Trophoblast cell (in vitro differentiated cells and primary cell): ENCODE measurements at places on chromosomes 16 and 17.

DNA sequence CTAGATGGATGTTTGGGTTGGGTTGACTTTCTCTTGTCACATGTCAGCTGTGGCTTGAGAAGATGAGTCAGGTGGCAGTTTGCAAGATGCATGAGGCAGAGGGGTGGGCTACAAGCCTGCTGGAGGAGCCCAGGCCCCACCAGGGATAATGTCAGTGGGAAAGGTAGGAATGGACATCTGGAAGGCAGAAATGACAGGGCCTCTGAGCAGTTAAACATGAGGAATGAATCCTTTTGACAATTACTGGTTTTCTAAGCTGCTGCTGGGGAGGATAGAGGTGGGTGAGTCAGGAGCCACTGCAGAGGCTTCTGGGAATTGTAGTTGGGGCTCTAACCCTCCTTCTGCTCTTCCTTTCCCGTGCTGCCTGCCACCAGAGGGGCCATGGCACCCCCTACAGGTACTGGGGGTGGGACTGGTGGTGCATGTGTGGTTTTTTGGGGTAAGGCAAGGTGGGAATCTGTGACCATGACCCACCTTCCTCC, 15.7 kb downstream of the SLC52A1 start:
- H3K27ac ChIP-seq: no peak overlapping the region
- no peaks in the 10 kb centered on the region for H3K27me3 ChIP-seq
- H3K4me1 ChIP-seq: no peaks in the 10 kb centered on the region
- DNase-seq: no peak
- no peak overlapping the region for H3K4me3 ChIP-seq

GRCh38 chr16:65075877-65076276, 46.0 kb downstream of the CDH11 start:
- H3K27me3 ChIP-seq: no peaks in the 10 kb centered on the region
- no peak for DNase-seq
- H3K4me3 ChIP-seq: no peak overlapping the region
- peaks cover 8% of the 10 kb centered on the region for H3K36me3 ChIP-seq

DNA sequence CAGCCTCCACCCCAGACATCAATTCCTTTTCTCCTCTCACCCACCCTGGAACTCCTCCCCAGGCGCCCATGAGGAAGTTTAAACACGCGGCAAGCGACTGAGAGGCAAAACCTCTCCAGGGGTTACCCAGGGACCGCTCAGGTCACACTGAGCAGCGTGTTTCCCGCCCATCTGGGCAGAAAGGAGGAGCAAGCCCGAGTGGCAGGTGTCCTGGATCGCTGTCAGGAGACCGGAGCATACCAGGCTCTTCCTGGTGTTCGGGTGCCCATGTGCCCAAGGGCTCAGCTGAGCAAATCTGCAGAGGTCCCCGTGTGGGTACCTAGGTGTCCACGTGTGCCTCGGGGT, 491 bp downstream of the SLC25A19 start:
- H3K4me1 ChIP-seq: peaks cover 2% of the 10 kb centered on the region
- H3K27me3 ChIP-seq: no peaks in the 10 kb centered on the region
- peaks cover 2% of the 10 kb centered on the region for H3K36me3 ChIP-seq
- H3K27ac ChIP-seq: no peak overlapping the region
- no peak for DNase-seq

GRCh38 chr16:86991679-86992078, 325.5 kb downstream of the C16orf95 start:
- H3K27ac ChIP-seq: no peak overlapping the region
- no peak for DNase-seq
- H3K27me3 ChIP-seq: no peaks in the 10 kb centered on the region
- no peak overlapping the region for H3K4me3 ChIP-seq
- H3K4me1 ChIP-seq: peaks cover 10% of the 10 kb centered on the region

- H3K27ac ChIP-seq: no peak overlapping the region
- DNase-seq: no peak
- H3K4me3 ChIP-seq: no peak overlapping the region
- H3K36me3 ChIP-seq: no peaks in the 10 kb centered on the region
These were observed 13.8 kb upstream of the ABCC3 start for GRCh38 chr17:50620858-50621257.

DNA sequence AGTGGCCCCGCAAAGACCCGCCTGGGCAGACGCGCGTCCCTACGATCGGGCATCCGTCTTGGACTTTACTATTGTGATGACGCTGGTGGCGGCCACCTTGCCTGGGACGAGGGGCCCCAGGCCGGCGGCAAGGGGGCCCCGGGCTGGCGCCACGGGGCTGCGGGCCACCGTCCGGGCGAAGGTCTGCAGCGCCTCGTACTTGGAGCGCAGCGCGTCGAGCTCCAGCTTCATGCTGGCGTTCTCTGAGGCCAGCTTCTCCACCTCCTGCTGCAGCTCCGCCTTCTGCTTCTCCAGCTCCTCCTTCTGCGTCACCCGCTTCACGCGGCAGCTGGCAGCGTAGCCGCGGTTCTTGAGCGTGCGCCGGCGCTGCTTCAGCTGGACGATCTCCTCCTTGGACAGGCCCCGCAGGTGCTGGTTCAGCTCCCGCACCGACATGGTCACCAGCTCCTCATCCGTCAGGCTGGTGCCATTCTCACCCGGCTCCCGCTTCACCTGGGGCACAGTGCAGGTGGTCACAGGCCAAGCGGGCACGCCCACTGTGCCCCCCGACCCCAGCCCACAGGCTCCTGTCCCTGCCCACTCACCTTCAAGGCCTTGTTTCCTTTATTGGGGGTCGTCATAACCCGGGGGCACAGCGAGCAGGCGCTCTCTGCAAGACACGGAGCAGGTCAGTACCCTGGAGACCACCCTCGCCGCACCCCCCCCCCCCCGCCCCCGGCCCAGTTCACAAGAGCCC, 4.8 kb upstream of the SIRT7 start:
- H3K4me3 ChIP-seq: no peak overlapping the region
- H3K27me3 ChIP-seq: no peaks in the 10 kb centered on the region
- peak overlapping the region; percentile 22 for H3K27ac ChIP-seq

DNA sequence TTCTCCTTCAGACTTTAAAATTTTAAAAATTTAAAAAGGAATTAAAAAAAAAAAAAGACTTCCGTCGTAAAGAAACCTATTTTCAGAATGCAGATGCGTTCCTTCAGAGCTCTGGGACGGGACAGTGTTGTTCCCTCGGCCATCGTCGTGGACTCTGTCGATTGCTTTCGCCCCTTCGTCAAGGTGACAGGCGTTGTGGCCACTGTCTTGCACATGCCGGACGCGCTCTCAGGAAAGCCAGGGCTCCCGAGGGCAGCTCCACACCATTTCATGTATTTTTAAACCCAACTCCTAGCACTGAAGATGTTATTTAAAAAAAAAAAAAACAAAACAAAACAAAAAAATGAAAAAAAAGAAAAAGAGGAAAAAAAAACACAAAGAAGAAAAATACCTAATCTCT, 22.3 kb downstream of the TMC6 start:
- no peaks in the 10 kb centered on the region for H3K4me1 ChIP-seq
- peaks cover 28% of the 10 kb centered on the region for H3K36me3 ChIP-seq
- no peak overlapping the region for H3K4me3 ChIP-seq

- DNase-seq: no peak
- no peak overlapping the region for H3K4me3 ChIP-seq
- peaks cover 93% of the 10 kb centered on the region for H3K36me3 ChIP-seq
- no peak overlapping the region for H3K27ac ChIP-seq
- H3K27me3 ChIP-seq: no peaks in the 10 kb centered on the region
These were observed 21.4 kb downstream of the MYBBP1A start for GRCh38 chr17:4533523-4534504.

GRCh38 chr16:70472786-70473433, 18.5 kb downstream of the FCSK start:
- H3K36me3 ChIP-seq: no peaks in the 10 kb centered on the region
- no peak for DNase-seq
- H3K4me3 ChIP-seq: no peak overlapping the region

- peak; percentile 27 for DNase-seq
- no peak overlapping the region for H3K4me3 ChIP-seq
- no peaks in the 10 kb centered on the region for H3K36me3 ChIP-seq
- H3K4me1 ChIP-seq: no peaks in the 10 kb centered on the region
- no peaks in the 10 kb centered on the region for H3K27me3 ChIP-seq
- H3K27ac ChIP-seq: no peak overlapping the region
These were observed 243.9 kb downstream of the CDH8 start for GRCh38 chr16:61792194-61792909.

DNA sequence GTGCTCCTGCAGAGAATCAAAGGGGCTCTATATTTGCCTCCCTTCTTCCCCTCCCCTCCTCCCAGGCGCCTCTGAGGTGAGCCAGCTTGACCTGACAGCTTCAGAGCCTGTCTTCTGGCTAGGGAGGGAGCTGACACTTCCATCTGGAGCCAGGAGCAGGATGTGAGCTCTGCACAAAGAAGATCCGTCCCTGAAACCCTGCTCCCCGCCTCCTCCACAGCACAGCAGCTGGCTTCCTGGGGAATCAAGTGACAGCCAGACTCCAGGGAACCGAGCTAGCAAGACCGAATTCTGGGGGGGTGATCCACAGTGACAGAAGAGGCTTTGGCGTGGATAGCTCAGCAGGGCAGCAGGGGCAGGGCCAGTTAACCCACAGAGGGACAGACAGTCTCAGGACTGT, 37.2 kb downstream of the CCDC182 start:
- H3K4me3 ChIP-seq: no peak overlapping the region
- DNase-seq: no peak
- H3K36me3 ChIP-seq: no peaks in the 10 kb centered on the region
- no peaks in the 10 kb centered on the region for H3K27me3 ChIP-seq

DNA sequence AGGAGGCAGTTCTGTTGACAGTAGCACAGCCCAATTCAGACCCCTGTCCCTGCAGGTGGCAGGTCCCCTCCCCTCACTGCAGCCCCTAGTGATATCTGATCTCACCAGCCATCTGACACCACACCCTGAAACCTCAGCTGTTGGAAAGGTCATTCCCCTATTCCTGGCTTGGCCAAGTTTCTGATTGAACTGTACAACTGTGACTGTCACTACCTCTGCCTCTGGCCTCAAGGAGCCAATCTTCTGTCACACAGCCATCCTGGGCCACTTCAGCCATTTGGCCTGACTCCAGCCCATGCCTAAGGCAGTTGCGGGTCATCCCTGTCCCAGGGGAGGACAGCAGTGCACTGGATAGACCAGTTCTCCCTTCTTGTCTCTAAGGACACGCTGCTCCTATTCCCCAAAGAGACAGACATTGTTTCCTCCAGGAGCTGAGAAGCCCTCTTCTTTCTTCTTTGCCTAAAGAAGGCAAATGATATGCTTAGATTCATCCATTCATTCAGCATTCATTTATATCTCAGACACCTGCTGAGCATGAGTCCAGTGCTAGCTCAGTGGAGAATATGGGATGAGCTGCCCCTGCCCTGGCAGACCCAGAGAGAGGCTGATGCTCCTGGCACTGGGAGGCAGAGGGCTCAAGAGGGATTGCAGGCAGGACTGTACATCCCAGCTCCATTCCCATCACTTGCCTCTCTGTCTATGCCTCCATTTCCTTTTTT, 4.6 kb upstream of the ALDOA start:
- no peak overlapping the region for H3K4me3 ChIP-seq
- no peaks in the 10 kb centered on the region for H3K27me3 ChIP-seq
- no peak overlapping the region for H3K27ac ChIP-seq

DNA sequence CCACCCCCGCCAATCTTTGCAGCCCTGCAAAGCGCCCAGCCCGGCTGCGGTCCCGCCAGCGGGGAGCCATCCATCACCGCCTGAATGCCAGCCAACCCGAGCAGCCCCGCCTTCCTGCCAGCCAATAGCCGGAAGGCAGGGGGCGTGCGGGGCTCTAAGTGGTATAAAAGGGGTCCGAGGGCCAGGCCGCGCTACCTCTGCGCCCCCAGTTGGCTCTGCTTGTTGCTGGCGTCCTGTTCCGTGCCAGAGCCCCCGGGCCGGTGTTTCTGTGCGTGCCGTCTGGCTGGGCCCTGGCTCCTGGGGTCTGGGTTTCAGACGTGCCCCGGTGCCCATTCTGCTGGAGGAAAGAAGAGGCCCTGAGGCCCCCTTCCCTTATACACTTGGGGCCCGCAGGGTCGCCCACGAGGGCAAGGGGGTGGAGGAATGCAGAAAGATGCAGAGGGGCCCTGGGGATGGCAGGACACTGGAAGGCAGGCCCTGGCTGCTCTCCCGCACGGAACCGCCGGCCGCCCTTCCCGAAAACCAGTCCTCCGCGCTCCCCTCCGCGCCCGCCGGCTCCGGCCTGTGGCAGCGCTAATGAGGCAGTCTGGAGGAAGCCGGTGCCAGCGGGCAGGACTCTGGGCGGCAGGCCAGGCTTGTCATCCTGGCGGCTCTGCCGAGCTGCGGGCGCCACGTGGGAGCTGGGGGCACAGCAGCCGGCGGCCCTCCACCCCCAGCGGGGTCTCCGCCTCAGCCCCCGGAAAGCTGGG, 14.0 kb downstream of the COPZ2 start:
- H3K4me1 ChIP-seq: peaks cover 22% of the 10 kb centered on the region
- peak overlapping the region; percentile 25 for H3K4me3 ChIP-seq
- no peak overlapping the region for H3K27ac ChIP-seq
- H3K36me3 ChIP-seq: no peaks in the 10 kb centered on the region
- peaks cover 17% of the 10 kb centered on the region for H3K27me3 ChIP-seq

DNA sequence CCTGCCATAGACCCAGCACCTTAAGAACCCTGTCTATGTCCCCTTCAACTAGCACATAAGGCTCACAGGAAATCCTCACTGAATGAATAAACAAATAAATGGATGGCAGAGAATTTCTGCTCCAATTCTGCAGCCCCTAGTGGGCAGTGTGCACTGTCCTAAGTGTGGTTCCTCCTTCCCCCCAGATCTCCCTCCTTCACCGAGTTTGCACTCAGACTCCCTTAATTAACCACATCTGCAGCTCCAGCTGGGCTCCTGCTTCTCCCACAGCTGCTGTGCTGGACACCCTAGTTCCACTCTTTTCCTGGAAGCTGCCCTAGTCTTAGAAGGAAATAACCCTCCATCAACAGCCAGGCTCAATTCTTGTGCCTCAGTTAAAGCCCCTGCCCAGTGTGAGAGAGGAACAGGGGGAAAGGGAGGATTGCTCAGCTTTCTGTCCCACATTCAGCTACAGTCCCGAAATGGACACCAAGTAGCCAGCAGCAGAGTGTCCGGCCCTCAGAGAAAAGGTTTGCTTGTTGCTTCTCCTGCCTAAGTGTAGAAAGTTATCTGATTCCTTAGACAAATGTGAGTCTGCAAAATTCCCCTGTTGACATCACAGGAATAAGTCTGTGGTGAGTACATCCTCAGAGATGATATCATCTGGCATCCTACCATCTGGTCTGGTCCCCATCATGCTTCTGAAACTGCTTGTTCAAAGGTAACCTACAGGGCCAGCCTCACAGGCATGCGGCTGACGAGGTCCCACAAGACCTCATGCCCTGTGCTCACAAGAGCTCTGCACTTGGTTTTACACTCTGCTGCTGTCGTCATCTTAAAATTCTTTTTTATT, 12.3 kb downstream of the LRRC3C start:
- no peak overlapping the region for H3K27ac ChIP-seq
- no peaks in the 10 kb centered on the region for H3K27me3 ChIP-seq
- no peaks in the 10 kb centered on the region for H3K36me3 ChIP-seq
- no peaks in the 10 kb centered on the region for H3K4me1 ChIP-seq

DNA sequence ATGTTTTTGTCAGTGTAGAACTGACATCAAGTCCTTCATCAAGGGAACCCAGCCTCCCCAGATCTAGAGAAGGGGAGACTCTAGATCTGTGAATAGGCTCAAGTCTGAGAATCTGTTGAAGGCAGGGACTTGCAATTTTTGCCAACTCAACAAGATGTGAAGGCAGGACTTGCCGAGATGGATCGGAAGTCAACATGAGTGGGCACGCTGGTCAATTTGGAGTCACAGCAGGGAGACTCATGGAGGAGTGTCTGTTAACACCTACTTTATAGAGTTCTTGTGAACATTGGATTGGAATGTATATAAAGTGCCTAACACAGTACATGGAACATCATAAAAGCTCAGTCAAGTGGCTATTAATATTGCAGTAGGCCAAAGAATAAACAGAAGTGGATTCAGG, 10.0 kb downstream of the ZNF689 start:
- peaks cover 23% of the 10 kb centered on the region for H3K36me3 ChIP-seq
- H3K27me3 ChIP-seq: no peaks in the 10 kb centered on the region
- H3K27ac ChIP-seq: no peak overlapping the region
- no peak for DNase-seq
- H3K4me3 ChIP-seq: no peak overlapping the region
- H3K4me1 ChIP-seq: no peaks in the 10 kb centered on the region
